ENCODE measurements at places on chromosomes 13 and 19.

DNA sequence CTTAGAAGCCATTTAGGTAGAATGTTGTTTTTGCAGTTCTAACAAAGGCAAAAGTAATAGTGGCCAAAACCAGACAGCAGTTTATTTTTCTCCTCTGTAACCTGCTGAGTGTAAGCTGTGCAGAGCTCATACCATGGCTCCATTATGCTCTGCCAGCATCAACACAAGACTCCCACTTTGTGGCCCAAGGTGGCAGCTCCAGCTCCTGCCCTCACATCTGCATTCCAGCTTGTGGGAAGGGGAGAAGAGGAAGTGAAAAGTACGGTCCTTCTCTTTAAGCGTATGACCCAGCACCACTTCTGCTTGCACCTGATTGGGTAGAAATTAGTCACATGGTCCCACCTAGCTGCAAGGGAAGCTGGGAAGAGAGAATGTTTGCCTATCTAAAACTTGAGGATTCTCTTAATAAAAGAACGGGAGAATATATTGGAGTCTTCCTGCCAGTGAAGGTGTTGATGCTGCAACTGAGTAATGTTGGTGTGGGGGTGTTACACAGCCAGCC lies 19.2 kb downstream of the ADGRE1 start:
- DNase-seq = no peak

GRCh38 chr19:58559275-58560006 lies 1.0 kb upstream of the UBE2M start:
- DNase-seq = peak; percentile 97

DNA sequence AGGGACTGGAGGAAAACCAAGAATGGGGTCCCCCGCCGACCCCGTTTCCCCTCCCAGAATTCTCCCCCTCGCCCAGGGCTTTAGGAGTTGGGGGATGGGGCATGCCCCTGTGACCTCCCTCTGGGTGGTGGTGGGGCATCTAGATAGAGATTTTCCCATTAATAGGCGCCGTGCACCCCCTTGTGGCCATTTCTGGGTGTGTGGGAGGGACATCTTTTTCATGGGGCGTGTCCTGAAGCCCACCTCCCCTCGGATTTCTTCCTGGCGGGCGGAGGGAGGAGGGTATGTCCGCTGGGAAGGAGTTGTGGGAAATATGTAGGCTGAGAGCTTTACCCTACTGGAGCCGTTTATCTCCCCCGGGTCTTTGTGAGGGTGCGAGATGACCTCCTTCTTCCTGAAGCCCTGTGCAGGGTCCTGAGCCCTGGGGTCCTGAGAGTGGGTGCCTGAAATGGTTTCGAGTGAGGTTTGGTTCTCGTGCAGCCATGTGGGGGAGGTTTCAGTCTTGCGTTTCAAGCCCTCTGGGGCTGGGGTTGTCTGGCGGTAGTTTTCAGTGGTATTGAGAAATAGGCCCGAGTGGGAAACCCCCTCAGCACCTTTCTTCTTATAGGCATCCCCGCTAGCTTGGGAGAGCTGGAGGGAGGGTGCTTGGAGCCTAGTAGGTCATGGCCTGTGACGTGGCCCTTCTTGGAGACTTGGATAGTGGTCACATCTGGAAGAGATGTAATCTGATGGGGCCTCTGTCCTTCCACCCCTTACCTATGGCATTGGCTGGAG lies 1.0 kb downstream of the PRMT1 start:
- DNase-seq = peak; percentile 92

GRCh38 chr19:48395170-48395455 lies 1.6 kb downstream of the GRIN2D start:
- DNase-seq = no peak

- peak; percentile 85 for DNase-seq
Measured at GRCh38 chr19:56111601-56112312, 9.3 kb downstream of the ZNF787 start.

- DNase-seq = peak; percentile 34
Measured at GRCh38 chr13:36758345-36758744, 60.7 kb upstream of the RFXAP start.

GRCh38 chr13:22372261-22372660 lies 701.4 kb downstream of the FGF9 start:
- no peak for DNase-seq

- peak; percentile 71 for DNase-seq
Measured at GRCh38 chr19:19420570-19421298, 15.3 kb downstream of the GATAD2A start.

- DNase-seq = no peak
Measured at GRCh38 chr13:73140801-73141200, 82.0 kb downstream of the KLF5 start.

- no peak for DNase-seq
Measured at GRCh38 chr19:2561221-2561620, 85.3 kb downstream of the GADD45B start.

DNA sequence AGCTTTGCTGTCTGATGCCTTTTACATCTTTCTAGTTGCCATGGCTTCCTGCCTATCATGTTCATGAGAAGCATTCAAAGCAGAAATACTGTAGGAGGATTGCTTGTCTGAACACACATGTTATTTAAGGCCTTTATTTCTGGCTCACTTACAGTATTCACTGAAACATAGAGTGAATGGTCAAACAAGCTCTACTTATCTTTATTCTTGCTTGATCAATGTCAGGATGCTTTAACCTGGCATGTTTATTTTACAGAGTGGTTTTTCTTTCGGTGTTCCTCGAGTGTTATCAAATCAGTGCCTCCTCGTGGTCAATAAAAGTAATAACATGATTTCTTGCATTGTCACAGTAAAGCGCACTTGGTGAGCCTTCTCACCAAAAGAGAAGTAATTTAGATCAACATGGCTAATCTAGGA lies 73.5 kb upstream of the PCDH17 start:
- DNase-seq = peak; percentile 48

- DNase-seq = no peak
Measured at GRCh38 chr13:101875717-101876393, 423.4 kb downstream of the ITGBL1 start.

DNA sequence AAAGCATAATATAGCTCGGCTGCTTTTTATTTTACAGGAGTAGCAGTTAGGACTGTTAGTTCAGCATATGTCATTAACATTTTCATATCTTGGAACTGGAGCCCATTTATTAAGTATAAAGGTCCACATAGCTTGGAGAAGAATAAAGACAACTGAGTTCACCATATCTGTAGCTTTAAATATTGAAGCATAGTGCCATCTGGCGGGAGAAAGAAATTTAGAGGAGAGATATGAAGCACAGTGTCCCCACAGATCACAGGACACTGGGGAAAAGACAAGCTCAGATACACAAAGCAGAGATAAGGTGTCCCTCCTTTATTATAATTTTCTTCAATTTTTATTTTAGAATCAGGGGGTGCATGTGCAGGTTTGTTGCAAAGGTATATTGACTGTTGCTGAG lies 104.7 kb upstream of the FREM2 start:
- DNase-seq = peak; percentile 67

GRCh38 chr19:16445238-16446107 lies 26.3 kb downstream of the EPS15L1 start:
- DNase-seq = peak; percentile 77

- DNase-seq = peak; percentile 85
Measured at GRCh38 chr13:104984296-104984818, 1551.1 kb downstream of the EFNB2 start.

GRCh38 chr13:67366533-67366932 lies 136.4 kb upstream of the PCDH9 start:
- DNase-seq = peak; percentile 46

DNA sequence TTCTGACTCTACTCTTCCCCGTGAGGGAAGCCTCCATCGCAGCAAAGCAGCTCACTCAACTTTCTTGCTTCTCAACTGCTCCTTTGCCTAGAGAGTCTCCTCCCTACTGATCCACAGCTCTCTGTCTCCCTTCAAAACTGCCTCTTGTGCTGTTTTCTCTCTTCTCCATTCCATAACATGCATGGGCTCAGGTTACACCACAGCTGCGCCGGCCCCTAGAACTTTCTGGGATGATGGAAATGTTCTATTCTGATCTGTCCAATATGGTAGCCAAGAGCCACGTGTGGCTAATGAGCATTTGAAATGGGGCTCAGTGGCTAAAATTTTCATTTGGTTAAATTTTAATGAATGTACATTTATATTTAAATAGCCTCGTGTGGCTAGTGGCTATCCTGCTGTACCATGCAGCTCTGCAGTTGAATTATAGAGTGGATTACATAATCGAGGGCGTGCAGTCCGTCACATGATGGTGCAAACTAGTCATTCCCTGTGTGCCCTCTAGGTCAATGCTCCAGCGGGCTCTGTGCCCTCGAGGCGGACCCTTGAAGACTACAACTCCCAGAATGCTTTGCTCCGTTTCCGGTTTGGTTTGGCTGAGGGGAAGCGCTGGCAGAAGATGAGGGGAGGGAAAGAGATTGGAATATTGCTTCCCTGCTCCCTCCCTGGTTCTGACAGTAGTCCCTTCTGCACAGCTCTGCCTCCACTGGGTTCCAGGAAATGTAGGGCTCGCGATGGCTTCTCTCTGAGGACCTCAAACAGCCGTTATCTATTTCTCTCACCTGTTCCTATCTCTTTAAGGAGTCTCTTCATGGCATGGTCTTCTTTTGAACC lies 109.8 kb downstream of the CACNA1A start:
- DNase-seq = peak; percentile 61

GRCh38 chr19:39525205-39525604 lies 7.4 kb downstream of the EID2B start:
- DNase-seq = no peak

DNA sequence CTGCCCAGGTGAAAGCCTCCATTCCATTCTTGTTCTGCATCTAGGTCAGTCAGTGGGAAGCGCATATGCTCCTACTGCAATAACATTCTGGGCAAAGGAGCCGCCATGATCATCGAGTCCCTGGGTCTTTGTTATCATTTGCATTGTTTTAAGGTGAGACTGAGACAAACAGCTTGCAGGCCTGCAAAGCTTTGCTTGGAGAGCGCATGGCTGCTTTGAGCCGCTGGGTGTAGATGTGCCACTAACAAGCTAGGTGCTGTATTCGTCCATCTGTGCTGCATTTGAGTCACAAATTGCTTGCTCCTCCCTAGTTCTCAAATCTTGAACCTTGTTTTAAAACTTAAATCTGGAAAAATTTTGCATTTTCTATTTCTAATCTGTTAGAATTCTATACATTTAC lies 219.1 kb downstream of the LMO7 start:
- DNase-seq = no peak

DNA sequence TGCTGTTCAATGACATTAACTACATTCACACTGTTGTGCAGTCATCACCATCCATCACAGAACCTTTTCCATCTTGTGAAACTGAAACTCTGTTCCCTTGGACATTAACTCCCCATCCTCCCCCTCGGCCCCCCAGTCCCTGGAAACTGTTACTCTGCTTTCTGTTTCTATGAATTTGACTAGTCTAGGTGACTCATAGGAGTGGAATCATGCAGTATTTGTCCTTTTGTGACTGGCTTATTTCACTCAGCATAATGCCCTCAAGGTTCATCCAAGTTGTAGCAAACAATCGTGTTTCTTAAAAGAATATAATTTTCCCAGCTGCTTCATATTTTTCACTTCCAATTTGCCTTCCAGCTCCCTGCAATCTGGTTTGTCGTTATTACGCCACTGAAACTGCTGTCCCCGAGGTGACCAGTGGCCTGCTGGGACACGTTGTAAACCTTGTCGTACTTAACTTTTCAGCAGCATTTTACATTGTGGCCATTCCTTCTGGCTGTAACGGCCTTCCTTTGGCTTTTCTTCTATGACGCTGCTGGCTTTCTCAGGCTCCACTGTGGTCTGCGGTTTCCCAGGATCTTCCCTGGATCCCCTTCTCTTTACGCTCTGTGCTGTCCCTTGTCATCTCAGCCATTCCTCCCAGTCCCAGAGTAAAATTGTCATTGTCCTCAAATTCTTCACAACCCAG lies 74.0 kb downstream of the DHRS12 start:
- DNase-seq = no peak

- no peak for DNase-seq
Measured at GRCh38 chr19:45471931-45472562, 4.3 kb downstream of the FOSB start.

GRCh38 chr19:10228920-10229319 lies 2.2 kb downstream of the S1PR2 start:
- peak; percentile 73 for DNase-seq

DNA sequence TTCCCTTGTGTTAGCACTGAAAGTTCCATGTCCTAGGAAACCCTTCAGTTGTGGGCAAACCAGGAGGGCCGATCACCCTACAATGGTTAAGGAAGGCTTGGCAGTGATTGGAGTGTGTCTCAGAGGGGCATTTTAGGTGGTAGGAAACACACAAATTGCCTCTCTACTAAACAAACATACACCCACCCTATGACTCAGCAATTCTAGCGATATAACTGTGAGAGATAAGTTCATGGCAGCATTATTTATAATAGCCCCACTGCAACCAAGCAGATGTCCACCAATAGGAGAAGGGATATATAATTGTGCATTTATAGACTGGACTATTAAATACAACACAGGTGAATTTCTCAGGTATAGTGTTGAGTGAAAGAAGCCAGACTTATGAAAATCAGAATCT lies 543.1 kb downstream of the UQCRFS1 start:
- no peak for DNase-seq

DNA sequence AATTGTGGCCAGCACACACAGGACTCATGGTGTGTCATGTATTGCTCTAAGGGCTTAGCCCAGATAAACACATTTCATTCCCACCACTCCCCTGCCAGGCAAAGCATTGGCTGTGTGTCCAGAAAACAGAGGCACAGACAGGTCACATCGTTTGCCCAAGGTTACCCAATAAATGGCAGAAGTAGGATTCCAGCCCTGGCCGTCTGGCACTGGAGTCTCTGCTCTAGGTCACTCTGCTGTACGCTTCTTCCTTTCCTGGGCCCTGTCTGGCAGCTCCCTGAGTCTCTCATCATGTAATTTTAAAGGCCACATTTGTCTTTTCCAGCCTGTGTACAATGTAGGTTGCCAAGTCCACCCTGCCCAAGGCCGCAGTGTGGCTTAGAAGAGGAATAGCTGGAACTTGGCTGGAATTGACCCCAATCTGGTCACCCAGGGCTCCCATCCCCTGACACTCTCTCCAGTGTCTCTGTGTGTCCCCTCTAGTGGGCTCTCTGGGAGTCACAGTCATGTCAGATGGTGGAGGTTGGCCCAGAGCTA lies 264.5 kb upstream of the TSHZ3 start:
- DNase-seq = no peak

DNA sequence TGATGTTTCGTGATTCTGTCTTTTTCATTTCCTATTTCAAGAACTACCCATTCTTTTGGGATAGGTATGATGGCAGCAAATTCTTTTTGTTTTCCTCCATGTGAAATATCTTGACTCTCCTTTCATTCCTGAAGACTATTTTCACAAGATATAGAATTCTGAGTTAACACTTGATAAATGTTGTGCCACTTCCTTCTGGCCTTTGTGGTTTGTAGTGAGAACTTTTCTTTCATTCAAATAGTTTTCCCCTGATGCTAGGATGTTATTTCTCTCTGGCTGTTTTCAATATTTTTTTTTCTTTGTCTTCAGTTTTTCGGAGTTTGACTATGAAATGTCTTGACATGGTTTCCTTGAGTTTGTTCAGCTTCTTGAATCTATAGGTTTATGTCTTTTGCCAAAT lies 8.3 kb upstream of the TUBGCP3 start:
- no peak for DNase-seq

DNA sequence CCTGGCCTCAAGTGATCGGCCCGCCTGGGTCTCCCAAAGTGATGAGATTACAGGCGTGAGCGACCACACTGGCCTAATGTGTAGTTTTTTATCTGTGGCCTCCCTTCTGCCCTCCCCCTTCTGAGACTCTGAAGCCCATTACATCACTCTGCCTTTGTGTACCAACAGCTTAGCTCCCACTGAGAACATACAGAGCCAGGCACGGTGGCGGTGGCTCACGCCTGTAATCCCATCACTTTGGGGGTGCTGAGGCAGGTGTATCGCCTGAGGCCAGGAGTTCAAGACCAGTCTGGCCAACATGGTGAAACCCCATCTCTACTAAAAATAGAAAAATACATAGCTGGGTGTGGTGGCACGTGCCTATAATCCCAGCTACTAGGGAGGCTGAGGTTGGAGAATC lies 12.6 kb downstream of the NCR1 start:
- DNase-seq = no peak

Data from hematopoietic multipotent progenitor cell treated with erythropoietin and hydrocortisone succinate and interleukin-3 and kit ligand, for 4 days (in vitro differentiated cells).